RPMI7951 (cell line): ENCODE measurements at places on chromosomes 7 and 10. TPM values are rescaled to one million over a fixed set of nuclear protein-coding genes. Genes with fewer than 3 reads are reported as not detected.

- DNase-seq, result no peak
Observed at GRCh38 chr7:91570560-91570959, 306.3 kb downstream of the FZD1 start.

The NXPH1 gene
- not detected in 2 replicates for total RNA-seq

The NEBL gene
- under 0.01 TPM in 1 of 2 replicates, not detected in the other for total RNA-seq

- no peak for DNase-seq
Observed at GRCh38 chr10:83941189-83941588, 198.1 kb upstream of the GHITM start.

DNA sequence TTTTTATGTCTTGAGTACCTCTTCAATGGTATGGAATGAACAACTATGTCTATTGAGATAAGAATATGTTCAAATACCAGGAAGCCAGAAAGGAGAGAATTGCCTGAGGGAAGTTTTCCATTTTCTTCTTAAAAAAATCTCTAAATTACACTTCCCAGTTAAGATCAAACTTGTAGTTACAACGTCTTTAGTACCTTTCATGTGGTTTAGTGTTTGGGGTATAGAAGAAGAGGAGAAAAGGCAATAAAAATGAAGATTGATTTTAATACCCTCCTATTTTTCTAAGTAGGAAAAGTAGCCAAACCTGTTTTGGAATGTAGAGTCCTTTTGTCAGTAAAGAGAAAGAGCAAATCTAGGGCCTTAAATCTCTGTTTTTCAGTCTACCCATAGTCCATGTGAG, 470.0 kb upstream of the SEMA3A start:
- DNase-seq, result no peak

The PIK3CG gene
- total RNA-seq, result 2.0 and 3.2 TPM in 2 replicates
